ENCODE measurements at places on chromosomes 2 and 18.

- DNase-seq, result no peak
Observed at GRCh38 chr2:177241711-177242120, 22.8 kb downstream of the NFE2L2 start.

DNA sequence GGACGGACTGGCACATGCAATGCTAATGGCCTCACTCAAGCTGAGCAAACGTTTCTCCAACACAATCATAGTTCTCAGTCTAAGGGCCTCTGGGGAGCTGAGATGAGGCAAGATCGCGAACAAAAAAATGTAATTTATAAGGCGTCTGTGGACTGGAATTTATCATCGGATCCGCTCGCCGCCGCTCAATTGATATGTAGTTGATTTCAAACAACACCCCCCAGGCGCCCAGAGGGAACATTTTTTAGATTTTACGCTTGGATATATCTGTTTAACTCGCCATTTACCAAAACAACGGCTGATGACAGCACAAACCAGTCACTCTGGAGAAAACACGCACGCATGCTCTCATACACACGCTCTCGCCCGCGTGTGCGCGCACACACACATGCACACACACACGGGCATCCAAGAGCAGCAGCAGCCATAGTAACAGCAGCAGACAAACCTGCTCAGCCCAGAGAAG lies 335.8 kb downstream of the SMAD2 start:
- no peak for DNase-seq

DNA sequence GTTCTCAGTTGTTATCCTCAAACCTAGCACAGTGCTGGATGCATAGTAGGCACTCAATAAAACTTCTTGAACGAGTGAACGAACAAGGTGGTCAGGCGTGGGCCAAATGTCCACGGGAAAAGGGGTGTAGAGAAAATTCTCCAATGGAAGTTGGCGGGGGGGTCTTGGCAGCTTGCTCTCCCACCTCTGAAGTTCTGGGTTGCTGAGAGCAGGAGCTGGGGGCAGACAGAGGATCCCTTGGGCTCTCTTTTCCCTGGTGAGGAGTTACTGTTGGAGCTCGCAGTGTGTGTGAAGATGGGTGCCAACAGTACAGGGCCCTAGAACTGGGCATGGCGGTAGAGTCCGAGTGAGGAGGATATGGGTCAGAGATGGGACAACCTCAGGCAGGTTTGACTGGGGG lies 2.3 kb upstream of the CRYBA2 start:
- no peak for DNase-seq

- DNase-seq, result no peak
Observed at GRCh38 chr2:80852079-80852807, 547.7 kb upstream of the LRRTM1 start.

DNA sequence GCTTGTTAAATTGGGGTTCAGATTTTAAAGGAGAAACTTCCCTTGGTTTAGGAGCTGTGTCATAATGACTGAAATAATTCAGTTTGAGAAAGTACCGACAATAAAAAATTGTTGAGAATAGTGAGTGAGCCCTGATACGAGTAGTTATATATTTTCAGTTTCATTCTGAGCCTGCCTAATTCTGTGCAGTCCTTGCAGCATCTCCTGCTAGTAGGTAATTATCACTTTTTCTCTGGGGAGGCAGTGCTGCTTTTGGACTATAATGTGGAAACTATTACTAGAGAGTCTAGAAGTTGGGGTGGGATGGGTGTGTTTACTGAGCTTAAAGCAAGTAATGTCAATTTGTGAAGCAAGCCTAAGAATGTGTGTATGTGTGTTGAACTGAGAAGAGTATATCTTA lies 21.7 kb downstream of the ZNF638 start:
- DNase-seq, result no peak

- DNase-seq, result no peak
Observed at GRCh38 chr2:183991968-183992367, 606.4 kb upstream of the ZNF804A start.

GRCh38 chr18:24831871-24832665 lies 371.6 kb downstream of the HRH4 start:
- no peak for DNase-seq

GRCh38 chr2:134564549-134564948 lies 154.3 kb downstream of the TMEM163 start:
- DNase-seq, result no peak

DNA sequence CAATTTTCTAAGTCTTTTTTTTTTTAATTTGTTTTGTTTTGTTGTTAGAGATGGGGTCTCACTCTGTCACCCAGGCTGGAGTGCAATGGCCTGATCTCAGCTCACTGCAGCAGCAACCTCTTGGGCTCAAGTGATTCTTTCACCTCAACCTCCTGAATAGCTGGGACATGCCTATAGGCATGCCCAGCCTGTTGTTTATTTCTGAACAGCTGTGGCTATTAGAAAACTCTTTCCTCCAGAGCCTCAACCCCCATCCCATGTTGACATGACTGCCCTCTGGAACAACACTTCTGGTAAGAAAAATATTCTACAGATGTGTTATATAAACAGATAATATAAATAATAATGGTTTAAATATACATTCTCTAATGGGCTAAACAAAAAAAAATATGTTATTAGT lies 44.4 kb upstream of the TWSG1 start:
- no peak for DNase-seq

- no peak for DNase-seq
Observed at GRCh38 chr2:215479536-215480240, 43.8 kb upstream of the FN1 start.

GRCh38 chr2:45435316-45435715 lies 175.8 kb downstream of the SRBD1 start:
- DNase-seq, result no peak

DNA sequence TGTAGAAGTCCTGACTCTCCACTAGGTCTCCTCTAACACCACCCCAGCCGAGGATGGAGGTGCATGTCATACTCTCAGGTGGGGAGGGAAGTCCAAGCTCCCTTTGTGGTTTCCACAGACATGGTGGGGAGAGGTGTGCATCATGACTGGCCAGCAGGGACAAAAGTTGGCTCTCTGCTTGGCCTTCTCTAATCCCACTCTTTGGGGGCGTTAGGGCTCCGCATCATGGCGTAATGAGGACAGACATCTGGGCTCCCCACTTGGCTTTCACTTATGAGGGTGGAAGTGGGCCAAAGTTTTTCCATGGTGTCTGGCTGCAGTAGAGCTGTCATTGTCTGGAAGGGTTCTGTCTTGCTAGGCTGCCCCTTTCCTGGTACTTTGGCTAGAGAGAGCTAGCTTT lies 80.7 kb upstream of the DAPL1 start:
- no peak for DNase-seq

- DNase-seq, result no peak
Observed at GRCh38 chr2:88808083-88808482, 116.6 kb downstream of the RPIA start.

DNA sequence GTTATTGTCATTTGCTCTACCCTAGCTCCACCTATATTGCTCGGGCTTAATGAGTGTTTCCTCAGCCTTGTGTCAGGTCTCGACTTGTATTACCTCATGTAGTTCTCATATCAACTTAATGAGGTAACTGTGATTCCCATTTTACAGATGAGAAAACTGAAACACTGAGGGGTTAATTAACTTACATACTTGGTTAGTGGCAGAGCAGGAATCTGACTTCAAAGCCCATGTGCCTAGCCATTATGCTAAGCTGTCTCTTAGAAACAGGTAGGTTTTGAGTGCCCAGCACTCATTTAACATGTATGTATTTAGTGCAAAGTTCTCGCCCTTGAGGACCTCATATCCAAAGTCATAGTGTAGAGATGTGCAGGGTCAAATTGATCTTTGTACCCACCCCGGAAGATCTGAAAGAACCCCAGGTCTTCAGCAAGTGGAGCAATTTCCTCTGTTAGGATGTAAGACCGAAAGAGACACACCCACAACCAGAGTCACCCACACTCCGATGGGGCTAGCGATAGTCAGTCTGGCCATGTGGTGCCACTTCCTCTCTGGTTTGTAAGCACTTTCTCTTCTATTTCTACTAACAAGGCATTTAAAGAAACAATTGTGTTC lies 121.0 kb upstream of the SLC39A10 start:
- peak; percentile 31 for DNase-seq

DNA sequence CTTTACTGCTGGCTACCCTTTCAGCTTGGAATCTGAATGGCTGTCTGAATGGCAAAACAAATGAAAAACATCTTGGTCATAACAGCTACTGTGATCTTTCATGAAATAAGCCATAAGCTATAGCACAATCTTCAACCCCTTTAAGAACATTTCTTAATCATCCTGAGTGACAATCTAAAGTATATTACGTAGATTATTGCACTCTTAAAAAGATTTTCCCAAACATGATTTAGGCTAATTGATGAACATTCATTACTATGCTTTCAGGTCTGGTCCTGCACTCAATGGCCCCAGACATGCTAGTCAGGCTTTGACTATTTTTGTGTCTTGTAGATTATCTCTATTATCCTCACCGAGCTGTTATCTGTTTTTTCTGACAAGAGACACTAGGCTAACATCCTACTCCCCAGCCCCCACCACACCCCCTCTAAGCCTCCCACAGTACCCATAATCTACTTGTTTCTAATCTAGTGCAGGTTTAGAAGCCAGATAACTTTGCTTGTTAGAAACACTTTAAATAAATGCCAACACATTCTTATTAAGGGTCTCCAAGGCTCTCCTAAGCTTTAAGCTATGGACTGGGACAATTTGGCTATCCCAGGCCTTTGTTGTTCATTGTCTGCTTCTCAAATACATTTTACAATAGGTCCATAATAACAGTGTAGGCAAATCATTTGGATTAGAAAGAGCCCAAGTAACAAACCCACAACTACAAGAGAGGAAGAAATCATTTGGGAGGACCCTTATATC lies 4.2 kb downstream of the SMAD2 start:
- DNase-seq, result no peak

DNA sequence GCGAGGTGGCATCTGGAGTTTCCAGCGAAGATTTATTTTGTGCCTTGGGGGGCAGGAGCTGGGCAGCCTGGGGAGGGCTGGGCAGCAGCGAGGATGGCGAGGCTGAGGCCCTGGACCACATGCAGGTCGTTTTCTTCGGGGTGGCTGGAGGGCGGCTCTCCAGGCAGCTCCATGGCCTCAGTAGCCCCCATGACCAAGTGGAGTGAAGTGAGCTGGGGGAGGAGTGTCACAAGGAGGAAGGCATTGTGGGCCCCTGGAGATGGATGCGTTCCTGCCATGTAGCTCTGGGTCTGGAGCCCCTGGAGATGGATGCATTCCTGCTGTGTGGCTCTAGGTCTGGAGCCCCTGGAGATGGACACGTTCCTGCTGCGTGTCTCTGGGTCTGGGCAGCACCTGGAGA lies 40.4 kb downstream of the SH3BP4 start:
- DNase-seq, result no peak
